Cardiac fibroblast (primary cell): ENCODE measurements at places on chromosomes 7 and 10.

GRCh38 chr7:65390588-65390987, 16.9 kb downstream of the ZNF92 start:
- no peak for DNase-seq

DNA sequence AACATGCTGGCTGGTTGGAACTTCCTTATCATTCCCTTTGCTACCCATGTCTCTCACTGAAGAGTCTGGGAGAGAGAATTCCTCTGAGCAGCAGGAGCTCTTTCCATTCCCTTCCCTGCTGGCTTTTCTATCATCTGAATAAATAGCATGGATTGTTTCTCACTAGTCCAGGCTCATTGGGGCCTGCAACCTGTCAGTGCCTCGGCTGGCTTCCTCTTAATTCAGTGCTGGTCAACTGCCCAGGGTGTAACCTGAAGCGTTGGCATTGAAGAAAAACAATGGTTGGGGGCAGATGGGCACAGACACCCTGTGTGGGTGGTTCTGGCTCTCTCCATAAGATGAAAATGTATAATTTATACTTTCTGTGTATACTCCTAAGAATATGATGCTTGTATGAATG, 155.6 kb downstream of the ANLN start:
- DNase-seq, result no peak

- no peak for DNase-seq
Measured at GRCh38 chr10:66187053-66187733, 738.6 kb upstream of the LRRTM3 start.

GRCh38 chr7:22900101-22900500, 77.5 kb upstream of the TOMM7 start:
- DNase-seq, result no peak

- DNase-seq, result no peak
Measured at GRCh38 chr10:3031490-3031889, 35.9 kb upstream of the PFKP start.

- DNase-seq, result no peak
Measured at GRCh38 chr7:85776691-85777345, 590.0 kb upstream of the SEMA3D start.

- DNase-seq, result no peak
Measured at GRCh38 chr10:26983156-26983555, 117.1 kb downstream of the ANKRD26 start.

- no peak for DNase-seq
Measured at GRCh38 chr7:116940689-116941370, 12.5 kb upstream of the ST7 start.

DNA sequence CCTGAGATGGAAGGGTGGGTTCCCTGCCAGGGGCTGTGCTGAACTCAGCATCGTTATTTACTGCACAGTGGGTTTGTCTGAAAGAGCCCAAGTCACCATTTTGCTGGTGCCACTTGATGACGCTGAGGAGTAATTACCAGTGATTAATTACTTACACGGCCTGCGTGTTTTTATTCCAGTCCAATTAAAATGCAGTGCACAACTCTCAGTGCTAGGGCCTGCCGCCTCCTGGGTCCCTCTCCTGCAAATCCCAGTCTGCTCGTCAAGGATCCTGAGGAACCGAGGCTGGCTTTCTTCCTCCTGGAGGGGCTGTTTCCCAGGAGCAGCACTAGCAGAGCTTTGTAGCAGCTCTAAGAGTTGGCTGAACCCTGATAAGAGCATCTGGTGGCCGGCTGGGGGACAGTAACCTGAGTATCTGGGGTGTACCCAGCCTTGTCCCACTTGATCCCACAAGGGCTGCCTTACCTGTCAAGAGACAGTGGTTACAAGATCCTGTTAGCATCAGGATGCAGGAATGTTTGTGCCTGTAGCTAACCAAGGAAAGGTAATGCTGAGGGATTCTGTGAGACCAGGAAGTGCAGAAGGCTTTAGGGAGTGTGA, 45.1 kb upstream of the LRRC4 start:
- no peak for DNase-seq

GRCh38 chr7:34111031-34111430, 205.7 kb downstream of the BMPER start:
- no peak for DNase-seq

- no peak for DNase-seq
Measured at GRCh38 chr7:101934618-101935017, 117.2 kb downstream of the CUX1 start.

- no peak for DNase-seq
Measured at GRCh38 chr7:27187475-27188385, 2.7 kb upstream of the HOXA11 start.

- DNase-seq, result peak; percentile 19
Measured at GRCh38 chr7:155769701-155770100, 42.6 kb downstream of the SHH start.

GRCh38 chr10:78974617-78975317, 94.0 kb upstream of the ZMIZ1 start:
- peak; percentile 97 for DNase-seq

- DNase-seq, result peak; percentile 57
Measured at GRCh38 chr7:66921396-66921917, 432 bp downstream of the TMEM248 start.

DNA sequence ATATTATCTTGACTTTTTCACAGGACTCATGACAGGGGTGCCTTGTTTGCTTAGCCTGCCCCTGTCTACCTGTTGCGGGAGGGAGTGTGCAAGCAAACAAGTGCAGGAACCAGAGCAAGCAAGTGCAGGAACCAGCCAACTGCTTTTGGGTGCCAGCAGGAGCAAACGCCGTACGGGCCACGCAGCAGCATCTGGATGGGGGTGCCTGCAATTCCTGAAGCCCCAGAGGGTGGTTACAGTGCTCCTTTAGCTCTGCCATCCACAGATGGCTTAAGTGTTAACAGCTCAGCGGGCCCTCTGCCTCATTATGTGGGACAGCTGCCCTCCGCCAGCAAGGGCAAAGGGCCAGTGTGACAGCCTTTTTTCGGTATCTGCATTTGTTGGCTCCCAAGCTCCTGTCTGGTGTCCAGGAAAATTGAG, 83.5 kb downstream of the MICU1 start:
- no peak for DNase-seq

GRCh38 chr7:131431289-131431688, 103.6 kb downstream of the MKLN1 start:
- DNase-seq, result peak; percentile 48

GRCh38 chr10:11082526-11082925, 64.9 kb downstream of the CELF2 start:
- DNase-seq, result no peak

GRCh38 chr7:22001345-22002004, 55.8 kb upstream of the CDCA7L start:
- DNase-seq, result peak; percentile 90

DNA sequence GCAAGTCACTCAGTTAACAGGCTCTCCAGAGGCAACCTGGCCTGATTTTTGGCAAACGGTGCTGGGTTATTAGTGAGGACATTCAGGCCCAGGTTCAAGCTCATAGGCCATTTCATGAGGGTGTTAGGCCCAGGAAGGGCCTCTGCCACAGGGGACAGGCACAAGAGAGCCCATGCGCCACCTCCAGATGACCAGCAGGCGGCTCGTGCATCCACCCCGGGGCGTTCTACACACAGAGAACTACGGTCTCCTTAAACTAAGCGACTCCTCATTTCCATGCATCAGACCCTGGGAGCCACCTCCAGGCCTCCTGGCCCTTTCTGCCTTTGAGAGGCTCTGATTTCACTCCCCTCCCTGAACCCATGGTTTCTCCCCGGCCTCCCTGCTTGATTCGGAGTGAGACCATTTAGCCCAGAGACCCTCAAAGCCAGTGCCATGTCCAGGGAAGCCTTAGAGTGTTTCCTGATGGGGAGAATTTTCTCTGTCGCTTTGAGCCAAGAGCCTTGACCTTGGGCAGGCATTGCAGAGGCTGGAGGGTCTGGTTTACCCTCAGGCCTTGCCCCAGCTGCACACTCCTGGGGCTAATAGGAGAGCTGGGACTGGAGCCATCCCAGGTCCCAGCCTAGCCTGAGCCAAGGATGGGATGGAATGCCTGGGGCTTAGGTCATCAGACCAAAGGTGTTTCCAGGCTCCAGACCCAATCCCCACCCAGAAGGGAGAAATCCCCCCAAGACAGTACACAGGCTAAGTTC, 188.0 kb downstream of the GRID1 start:
- DNase-seq, result no peak

DNA sequence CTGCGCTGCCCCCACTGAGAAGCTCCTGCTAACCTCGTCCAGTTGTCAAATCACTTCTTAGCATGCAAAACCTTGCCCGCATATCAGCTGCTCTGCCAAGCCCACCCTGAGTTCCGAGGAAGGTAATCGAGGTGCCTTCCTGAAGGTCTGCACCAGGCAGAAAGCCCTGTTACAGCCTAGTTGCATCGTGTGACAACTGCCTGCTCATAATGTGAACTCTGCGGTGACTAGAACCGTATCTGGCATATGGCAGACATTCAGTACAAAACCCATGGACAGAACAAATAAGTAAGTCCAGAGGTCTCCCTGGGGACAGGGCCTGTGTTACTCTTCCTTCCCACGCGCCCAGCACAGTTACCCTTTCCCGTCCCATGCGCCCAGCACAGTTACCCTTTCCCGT, 394.3 kb downstream of the DNAJB6 start:
- no peak for DNase-seq
